ENCODE measurements at places on chromosomes 11 and 22.

GRCh38 chr22:26608129-26608528 lies 9.7 kb downstream of the CRYBB1 start:
- DNase-seq = no peak

DNA sequence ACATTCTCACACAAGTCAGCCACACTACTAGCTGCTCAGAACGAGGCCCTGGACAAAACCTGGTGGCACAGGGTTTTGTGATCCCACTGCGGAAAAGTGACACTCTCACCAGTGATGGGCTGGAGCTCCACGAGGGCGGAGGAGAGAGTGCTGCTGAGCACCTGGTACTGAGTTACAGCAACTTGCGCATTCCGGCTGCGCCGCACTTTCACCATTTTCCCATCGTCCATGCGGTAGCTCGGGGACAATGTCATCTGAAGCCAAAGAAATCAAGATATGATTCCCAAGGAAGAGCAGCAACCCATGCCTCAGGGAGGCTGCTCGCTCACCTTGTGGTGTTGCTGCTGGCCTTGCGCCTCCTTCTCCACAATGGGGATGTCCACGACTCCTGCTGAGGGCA lies 6.1 kb downstream of the RPUSD4 start:
- no peak for DNase-seq

DNA sequence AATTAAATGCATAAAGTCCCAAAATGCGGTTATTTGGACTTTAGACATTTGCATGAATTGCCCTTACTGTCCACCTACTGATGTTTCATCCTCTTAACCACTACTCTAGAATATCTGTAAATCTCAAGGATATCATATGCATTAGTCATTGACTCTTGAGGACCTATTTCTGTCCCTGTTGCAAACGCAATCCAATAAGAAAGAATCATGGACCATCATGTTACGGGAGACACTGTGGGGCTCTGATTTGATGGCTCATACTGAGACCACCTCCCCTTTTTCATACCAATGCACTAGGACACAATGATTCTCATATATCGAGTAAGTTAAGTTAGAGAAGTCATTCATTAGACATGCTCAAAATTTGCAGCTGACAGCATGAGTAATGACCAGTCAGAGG lies 14.4 kb downstream of the POU2AF2 start:
- DNase-seq = no peak

- no peak for DNase-seq
These were observed 8.5 kb downstream of the BACE1-AS start for GRCh38 chr11:117299351-117300282.

DNA sequence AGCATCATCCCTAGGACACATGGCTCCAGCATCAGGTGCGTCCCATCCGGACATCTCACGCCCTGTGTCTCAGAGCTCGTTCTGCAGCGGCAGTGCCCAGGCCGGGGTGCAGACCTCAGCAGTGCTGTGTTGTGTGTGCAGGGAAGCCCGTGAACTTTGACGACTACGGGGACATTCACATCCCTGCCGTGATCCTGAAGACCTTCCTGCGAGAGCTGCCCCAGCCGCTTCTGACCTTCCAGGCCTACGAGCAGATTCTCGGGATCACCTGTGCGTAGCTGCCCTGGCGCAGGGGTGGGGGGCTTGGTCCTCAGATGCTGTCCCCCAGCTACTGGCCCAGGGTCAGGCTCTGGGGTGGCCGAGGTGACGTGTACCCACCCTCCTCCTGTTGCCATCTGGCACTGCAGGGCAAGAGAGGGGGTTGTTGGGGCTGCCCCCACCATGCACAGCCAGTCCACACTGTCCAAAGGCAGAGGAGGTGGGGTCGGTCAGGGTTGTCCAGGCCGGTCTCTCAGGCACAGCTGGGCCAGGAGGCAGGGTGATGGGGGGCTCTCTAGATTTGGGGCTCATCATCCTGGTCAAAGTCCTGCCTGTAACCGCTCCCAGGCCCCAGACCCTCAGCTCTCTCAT lies 96.5 kb downstream of the ARHGAP8 start:
- no peak for DNase-seq

GRCh38 chr11:121671283-121672168 lies 218.8 kb upstream of the SORL1-AS1 start:
- no peak for DNase-seq

GRCh38 chr11:12480401-12480800 lies 103.0 kb downstream of the PARVA start:
- DNase-seq = no peak

- DNase-seq = no peak
These were observed 39.0 kb downstream of the CTNND1 start for GRCh38 chr11:57800444-57801182.

DNA sequence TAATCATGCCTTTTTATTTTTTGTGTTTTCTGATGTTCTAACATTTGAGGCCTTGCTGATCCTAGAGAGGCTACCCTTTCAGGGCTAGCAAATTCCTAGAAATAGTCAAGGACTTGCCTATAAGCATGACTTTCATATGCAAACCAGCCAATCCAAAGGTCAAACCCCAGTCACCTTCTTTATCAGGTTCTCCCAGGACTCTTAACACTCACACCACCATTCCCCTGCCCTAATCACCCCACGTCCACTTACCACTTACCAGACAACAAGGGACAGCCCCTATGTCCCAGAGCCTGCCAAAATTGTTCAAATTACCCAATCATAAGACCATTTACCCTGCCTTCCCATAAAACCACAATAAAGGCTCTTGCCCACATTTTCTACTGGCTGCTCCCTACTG lies 1339.8 kb downstream of the LRRC4C start:
- DNase-seq = no peak

DNA sequence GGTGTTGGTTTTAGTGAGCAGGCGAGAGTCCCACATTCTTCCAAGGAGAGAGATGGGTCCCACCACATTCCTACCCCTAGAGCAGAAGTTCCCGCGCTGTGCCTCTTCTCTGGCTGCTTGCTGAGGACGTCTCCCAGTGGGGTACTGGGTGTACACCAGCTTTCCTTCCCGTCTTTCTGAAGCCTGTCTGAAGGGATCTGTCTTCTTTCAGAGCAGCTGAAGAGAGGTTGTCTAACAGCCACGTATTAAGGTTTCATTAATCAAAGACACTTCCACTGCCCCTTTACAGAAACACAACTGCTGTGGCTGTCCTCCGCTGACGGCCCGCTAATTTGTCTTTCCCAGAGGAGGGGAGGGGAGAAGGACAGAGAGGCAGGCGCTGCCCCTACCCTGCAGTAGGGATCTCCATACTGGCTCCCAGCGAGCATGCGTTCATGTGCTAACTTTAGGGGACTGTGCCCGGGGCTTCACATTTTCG lies 56.0 kb downstream of the ZBTB16 start:
- no peak for DNase-seq

DNA sequence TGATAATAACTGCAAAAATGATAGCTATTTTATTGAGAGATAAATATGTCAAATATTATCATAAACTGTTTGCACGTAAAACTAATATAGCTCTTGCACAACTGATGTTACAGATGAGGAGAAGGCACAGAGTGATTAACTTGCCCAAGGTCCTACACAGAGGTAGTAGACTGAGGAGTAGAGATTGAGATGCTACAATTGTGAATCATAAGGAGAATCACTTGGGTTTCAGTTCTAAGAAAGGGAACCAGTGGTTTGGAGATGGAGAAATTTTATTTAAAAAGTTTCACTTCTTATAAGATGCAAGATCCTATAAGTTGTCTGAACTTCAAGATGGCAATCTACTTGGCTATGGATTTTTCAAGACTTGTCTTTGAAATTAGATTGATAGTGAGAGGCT lies 224.8 kb upstream of the RAG2 start:
- DNase-seq = no peak

- peak; percentile 35 for DNase-seq
These were observed 89.8 kb downstream of the RPS6KA4 start for GRCh38 chr11:64448599-64449380.

DNA sequence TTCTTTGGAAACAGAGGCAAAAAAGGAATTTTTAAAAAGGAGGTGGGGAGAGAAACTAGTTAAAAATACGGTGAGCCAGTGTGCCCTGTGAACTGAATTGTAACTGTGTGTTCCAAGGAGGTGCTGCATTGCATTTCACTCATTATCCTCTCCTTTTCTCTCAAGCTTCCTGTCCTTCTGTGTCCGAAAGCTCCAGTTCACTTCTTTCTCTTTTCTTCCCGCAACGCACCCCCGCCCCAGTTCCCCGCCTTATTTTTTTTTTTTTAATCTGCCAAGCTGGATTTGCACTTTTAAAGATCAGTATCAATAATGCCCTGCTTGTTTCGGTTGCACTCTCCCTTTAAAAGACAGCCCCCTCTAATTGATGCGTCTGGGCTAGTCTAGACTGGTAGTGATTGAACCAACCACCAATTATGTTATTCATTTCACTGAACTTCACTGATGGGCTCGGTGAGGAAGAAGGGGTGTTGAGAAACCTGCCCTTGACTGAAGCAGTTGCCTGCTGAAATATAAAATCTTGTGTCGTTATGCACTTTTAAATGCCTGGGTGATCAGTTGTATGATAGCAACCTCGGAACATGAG lies 18.5 kb downstream of the BLID start:
- no peak for DNase-seq

- DNase-seq = no peak
These were observed 266.4 kb downstream of the KCNA4 start for GRCh38 chr11:29750392-29750791.

GRCh38 chr11:19963697-19964387 lies 196.4 kb downstream of the DBX1 start:
- DNase-seq = no peak

DNA sequence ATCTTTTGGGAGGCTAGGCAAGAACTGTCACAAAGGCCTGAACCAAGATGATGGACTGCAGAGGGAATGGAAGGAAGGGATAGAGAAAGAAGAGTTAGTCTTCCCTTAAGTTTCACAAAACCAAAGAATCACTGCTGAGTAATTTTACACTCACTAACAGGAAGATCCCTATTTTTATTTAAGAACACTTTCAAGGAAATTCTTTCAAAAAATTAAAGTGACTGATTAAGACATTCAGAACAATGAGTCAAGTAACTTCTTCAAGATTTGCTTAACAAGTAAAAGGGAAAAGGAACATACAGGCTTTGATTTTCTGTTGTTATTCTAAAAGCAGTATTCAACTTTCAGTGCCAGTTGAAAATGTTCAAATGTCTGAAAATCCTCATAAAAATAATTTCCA lies 3.1 kb downstream of the PITPNB start:
- DNase-seq = no peak

DNA sequence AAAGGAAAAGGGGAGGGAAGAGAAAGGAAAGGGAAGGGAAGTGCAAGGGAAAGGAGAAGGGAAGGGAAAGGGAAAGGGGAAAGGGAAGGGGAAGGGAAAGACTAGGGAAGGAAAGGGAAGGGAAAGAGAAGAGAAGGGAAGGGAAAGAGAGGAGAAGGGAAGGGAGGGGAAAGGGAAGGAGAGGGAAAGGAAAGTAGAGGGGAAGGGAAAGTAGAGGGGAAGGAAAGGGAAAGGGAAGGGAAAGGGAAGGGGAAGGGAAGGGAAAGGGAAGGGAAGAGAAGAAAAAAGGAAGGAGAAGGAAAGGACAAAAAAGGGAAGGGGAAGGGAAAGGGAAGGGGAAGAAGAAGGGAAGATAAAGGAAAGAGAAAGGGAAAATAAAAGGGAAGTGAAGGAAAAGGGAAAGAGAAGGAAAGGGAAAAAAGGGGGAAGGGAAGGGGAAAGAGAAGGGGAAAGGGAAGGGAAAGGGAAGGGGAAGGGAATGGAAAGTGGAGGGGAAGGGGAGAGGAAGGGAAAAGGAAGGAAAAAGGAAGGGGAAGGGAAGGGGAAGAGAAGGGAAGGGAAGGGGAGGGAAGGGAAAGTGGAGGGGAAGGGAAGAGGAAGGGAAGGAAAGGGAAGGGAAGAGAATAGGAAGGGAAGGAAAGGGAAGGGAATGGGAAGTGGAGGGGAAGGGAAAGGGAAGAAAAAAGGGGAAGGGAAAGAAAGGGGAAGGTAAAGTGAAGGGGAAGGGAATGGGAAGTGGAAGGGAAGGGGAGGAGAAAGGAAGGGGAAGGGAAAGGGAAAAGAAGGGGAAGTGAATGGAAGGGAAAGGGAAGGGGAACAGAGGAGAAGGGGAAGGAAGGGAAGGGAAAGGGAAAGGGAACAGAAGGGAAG lies 138.2 kb downstream of the SPATA19 start:
- DNase-seq = no peak

DNA sequence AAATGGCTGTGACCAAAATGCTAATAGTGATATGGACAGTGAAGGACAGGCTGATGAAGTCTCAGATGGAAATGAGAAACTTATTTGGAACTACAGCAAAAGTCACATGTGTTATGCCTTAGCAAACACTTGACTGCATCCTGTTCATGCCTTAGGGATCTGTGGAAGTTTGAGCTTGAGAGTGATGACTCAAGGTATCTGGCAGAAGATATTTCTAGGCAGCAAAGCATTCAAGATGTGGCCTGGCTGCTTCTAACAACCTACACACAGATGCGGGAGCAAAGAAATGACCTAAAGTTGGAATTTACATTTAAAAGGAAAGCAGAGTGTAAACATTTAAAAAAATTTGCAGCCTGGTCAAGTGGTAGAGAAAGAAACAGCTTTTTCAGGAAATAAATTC lies 28.1 kb upstream of the CD81 start:
- DNase-seq = no peak

- no peak for DNase-seq
These were observed 8.5 kb downstream of the TMEM258 start for GRCh38 chr11:61783717-61784505.

- no peak for DNase-seq
These were observed 6.1 kb downstream of the WNT7B start for GRCh38 chr22:45970705-45971407.

GRCh38 chr11:74966651-74967050 lies 17.6 kb downstream of the SPCS2 start:
- no peak for DNase-seq

- DNase-seq = no peak
These were observed 12.0 kb upstream of the MMP13 start for GRCh38 chr11:102967497-102967896.

DNA sequence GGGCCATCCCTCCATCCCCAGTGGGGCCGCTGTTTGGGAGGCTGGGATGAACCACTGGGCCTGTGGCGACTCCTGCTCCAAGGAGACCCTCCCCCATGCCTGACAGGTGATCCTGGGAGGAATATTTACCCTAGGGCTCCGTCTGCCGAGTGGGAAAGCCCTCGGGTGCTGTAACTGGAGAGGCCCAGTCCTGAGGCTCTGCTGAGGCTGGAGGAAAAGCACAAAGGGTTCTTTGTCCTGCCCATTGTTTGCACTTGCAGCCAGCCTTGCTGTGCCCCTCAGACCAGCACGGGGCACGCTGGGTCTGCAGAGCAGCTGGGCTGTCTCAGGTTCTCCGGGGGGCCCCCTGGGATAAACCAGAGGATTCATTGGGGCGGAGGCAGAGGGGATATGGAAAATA lies 321.1 kb downstream of the MN1 start:
- no peak for DNase-seq

Measured in stimulated activated CD8-positive, alpha-beta memory T cell treated with anti-CD3 and anti-CD28 coated beads, Interleukin-4, amount 100 ng/mL, for 1 hour (primary cell).